ENCODE measurements at places on chromosomes 13 and 19.

DNA sequence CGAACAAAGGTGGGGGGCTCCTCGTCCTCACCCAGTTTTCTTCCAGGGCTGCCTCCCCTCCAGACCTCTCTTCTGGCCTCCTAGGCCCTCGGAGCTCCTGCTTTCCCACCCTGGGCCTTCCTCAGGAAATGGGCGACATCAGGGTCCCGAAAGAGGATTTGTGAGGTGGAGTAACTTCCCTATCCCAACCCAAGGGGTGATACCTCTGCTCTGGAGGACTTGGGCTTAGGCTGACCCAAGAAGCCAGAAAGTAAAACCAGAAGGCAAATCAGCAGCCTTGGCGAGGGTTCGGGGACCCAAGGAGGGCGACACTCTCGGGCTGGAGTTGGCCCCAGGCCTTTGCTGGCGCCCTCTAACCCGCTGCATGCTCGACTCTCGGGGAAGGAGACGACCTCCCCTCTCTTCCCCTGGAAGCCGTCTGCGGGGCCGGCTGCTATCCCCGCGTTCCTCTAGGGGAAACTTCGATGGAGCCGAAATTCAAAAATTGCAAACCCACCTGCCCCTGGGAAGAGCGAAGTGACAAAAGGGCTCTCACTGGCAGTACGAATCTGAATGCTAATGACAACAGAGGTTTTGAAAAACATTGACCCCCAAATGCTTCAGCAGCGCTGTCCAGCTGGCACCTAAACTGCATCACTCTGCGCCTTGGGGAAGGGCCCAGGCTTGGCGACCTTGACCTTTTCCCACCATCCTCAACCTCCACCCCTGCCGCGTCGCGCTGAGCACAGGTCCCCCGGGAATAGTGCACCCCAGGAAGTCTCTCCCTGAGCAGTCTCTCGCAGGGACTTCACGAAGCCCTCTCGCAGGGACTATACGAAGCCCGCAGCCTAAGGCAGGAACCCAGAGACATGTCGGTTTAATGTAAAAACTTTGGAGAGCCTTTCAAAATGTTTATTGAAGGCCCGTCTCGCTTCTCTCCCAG lies 2.4 kb downstream of the PDX1 start:
- DNase-seq = no peak

GRCh38 chr13:41224113-41225110 lies 30.0 kb upstream of the KBTBD7 start:
- no peak for DNase-seq

DNA sequence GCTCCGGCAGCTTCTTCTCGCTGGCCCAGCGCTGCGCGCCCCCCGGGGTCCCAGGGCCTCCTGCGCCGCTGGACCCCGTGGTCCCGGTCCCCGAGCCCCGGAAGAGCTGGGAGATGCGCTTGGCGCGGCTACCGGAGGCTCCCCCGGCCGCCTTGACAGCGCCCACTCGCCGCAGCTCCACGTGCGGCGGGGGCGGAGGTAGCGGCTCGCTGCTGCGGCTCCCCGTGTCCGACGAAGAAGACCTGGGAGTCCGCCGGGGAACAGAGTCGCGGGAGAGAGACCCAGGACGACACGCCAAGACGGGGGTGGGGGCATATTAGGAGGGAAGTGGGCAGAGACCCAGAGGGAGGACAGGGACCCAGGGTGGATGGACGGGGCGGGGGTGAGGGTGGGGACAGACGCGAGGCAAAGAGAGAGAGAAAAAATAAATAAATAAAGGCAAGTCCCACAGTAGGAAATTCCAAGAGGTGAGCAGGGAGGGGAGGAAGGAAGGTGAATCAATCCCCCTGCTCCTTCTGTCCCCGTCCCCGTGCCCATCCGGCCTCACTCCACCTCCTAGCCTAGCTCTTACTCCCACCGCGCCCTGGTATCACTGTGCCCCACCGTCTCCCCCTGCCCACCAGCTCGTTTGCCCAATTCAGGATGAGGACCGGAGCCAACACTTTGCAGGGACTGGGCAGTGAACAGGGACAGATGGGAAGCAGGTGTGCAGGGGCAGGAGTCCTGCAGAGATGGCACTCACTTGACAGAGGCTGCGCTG lies 826 bp downstream of the RASIP1 start:
- no peak for DNase-seq

DNA sequence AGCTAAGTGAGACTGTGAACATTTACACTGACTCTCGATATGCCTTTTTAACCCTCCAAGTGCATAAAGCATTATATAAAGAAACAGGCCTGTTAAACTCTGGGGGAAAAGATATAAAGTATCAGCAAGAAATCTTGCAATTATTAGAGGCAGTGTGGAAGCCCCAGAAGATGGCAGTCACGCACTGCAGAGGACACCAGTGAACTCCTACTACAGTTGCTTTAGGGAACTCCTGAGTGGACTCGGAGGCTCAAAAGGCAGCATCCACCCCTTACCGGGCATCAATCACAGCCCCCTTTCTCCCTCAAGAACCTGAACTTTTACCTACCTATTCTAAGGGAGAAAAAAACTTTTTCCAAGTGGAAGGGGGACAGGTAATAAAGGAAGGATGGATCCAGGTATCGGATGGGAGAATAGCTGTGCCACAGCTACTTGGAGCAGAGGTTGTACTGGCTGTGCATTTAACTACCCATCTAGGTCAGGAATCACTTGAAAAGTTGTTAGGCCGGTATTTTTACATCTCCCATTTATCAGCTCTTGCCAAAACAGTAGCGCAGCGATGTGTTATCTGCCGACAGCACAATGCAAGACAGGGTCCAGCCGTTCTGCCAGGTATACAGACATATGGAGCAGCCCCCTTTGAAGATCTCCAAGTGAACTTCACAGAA lies 80.1 kb downstream of the ZNF486 start:
- DNase-seq = no peak

DNA sequence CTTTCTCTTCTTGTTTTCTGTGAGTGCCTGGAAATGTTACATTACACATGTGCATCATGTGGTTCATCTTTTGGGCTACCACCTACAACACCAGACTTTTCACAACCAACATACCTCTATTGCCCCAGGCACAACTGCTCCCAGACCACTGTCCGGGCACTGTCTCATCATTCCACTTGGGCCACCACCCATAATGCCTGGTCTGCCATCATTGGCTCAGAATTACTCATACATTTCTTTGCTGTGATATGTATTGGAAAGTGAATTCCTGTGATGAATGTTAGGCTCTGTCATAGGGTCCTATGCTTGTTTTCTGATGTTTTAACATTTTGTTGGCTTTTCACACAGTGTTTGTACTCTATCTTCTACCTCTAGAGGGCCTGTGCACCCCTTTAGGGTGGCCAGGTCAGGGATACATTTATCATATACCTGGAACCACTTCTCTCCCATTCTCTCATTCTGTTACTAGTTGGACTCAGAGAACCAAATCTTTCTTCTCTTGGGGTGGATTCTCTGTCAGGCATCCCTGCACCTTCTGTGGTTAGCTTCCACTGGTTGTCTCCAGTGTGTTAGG lies 172.8 kb downstream of the NHLRC3 start:
- DNase-seq = no peak

DNA sequence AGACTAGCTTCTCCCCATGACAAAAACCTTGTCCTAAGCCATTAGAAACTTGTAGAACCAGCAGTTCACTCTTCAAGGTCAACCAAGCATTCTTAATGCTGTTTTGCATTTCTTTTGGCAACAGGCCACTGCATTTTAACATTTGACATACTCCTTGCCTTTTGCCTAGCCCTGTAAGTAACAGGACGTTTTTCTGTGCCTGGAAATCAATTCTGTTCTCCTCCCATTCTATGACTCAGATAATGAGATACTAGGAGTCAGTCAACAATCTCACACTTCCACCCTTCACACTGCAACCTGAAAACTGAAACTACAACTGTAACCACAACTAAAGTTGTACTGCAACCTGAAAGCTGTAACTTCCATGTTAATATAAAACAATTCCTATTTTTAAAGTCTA lies 268.7 kb downstream of the MZT1 start:
- no peak for DNase-seq
